Frontal cortex (tissue), 4 donors: ENCODE measurements at places on chromosomes 7 and 10.

DNA sequence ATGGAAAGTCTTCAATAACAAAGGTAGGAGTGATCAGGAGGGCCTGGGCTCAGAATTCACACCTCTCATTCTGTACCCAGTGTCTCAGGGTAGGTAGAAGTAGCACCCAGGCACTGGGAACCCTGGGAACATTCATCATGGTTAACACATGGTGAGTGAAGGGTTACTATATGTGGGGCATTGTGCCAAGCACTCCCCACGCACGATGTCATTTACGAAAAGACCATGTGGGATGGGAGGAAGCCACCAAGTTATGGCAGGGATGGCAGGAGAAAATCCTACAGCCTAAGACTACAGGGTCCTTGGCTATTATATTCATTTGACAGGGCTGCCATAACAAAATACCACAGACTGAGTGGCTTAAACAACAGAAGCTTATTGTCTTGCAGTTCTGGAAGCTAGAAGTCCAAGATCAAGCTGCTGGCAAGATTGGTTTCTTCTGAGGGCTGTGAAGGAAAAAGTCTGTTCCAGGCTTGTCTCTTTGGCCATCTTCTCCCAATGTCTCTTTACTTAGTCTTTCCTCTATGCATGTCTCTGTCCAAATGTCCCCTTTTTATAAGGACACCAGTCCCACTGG is 27.7 kb upstream of the DDIT4 start:
- no peak for DNase-seq

- DNase-seq, result no peak
These were observed 259.7 kb downstream of the EXOC4 start for GRCh38 chr7:133512560-133512959.

DNA sequence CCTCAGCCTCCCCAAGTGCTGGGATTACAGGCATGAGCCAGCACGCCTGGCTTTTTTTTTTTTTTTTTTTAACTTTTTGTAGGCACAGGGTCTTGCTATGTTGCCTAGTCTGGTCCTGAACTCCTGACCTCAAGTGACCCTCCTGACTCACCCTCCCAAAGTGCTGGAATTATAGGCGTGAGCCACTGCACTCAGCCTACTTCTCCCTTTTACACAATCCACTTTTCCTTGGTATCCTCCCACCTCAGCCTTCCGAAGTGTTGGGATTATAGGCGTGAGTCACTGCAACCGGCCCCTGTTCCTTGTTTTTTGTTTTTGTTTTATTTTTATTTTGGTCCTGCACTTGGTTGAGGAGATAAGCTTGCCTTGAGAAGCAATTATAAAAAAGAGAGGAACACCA is 75.9 kb upstream of the KMT2C start:
- DNase-seq, result no peak

DNA sequence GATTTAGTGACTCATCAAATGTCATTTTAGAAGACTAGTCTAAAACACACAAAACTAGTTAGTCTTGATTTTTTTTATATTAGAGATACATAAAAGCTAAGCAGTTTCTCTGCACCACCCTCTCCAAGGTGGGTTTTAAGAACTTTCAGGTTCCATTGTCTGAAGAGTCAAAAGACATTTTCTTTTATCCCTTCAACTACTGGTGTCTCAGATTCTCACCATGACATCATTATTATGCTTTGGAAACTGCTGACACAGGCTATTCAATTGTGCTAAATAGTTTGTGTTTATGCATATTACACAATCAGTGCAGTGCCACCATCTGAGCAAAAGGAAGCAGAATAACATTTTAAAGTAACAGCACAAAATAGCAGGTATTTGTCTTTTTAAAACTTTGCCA is 52.2 kb downstream of the IGF2BP3 start:
- no peak for DNase-seq

DNA sequence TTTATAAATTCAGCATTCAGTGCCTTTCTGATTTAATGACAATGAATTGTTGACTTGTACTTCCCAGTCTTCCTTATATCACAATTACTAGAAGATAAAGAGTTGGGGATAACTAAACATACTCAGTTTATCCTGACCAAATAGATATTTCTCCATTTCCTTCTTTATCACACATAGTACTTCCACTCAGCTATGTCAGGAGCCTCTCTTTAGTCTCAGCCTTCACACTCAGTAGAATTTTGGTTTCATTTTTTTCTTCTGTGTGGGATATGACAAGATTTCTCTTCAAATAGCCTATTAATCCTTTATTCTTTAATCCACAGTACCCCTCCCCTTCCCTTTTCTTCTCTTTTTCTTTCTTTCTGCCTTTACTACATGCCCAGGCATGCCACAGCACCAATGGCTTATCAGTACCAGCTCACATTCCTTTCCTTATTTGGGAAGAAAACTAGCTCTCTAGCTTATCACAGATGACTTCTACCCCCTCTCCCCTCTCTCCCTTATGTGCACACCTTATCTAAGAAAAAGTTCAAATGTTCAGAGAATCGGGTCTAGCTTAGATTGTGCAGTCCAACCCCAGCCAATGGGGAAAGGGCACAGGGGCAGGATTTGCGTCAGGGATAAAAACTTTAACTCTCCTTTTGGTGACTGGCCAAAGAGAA is 109.0 kb downstream of the PHF14 start:
- no peak for DNase-seq

DNA sequence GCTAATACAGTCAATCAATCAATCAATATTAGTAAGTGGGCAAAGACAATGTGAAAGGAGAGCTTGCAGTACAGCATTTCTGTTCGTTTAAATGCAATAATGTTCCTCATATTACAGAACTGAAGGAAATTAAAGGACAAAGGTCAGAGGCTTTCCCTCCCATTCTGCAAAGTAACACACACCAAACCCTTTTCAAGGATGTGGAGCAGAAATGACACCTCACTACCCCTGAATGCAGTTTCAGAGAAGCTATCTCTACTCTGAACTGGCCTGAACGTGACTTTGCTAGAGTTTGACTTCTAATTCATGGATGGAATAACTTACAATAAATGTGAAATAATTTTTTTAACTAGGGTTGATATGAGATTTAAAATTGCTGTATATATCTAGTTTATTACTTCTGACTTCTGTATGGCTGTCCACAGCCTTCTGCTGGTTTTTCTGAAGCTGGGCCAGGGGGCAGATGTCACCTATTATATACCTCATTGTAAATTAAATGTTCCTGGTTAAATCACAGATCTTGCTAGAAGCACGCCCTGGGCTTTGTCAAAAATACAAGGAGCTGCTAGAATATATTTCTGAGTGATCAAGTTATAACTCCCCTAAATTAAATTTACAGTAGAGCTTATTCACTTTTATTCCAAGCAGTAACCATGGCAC is 156.9 kb upstream of the C7orf33 start:
- no peak for DNase-seq

DNA sequence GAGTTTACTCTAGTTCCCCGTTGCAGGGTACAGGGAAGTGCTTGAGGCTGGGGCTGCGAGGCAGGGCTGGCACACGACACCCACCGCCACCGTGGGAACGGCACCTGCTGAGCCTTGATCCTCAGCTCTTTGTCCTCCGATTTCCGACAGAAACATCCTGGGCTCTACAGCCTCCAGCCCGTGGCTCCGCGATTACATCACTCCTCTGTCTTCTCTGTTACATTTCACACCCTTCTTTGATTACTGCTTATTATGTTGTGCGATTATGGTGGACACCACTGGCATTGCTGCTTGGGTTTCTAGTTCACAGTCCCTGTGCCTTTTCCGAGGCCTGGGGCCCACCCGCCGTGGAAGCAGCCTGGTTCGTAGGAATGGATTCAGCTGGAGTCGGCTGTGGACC is 26.9 kb downstream of the FKBP6 start:
- no peak for DNase-seq

DNA sequence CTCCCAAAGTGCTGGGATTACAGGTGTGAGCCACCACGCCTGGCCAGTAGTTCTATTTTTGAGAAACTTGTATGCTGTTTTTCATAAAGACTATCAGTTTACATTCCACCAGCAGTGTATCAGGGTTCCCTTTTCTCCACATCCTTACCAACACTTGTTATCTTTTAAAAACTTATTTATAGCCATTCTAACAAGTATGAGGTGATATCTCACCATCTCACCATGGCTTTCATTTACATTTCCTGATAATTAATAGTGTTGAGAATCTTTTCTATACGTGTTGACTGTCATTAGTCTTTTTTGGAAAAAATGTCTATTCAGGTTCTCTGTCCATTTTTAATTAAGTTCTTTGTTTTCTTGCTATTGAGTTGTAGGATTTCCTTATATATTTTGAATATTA is 416.1 kb downstream of the NEBL start:
- DNase-seq, result no peak

DNA sequence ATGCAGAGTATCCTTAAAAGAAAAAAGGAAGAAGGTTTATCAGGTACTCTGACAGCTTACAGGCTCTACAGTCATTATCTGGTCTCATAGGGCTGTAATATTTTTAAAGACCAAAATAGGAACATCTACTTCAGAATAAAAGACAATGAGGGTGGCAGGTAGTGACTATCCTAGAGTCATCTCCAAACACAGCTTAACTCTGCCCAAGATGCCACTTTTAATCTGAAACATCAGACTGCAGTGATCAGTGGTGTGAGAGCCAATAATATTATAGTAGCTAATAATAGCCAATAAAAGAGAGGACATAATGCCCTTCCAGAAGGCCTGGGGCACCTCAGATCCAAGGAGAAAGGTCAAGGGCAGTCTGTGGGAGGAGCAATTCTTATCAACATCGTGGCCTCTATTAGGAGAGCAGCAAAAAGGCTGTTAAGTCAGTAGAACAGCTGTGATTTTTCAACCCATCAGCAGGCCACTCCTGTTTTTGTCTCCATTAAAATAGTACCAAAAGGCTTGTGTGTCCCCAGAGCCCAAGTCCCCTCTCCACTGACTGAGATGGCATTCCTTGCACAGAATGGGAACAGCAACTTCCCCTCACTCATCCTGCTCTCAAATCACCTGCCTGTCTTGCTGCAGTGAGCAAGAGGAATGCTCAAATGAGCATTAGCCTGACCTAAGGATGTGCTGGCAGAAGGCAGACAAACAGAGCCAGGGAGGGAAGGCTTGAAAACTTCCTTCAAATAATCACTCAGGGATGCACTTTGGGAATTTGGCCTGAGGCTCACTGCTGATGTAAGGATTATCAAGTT is 20.7 kb upstream of the SPOCK2 start:
- no peak for DNase-seq

- DNase-seq, result no peak
These were observed 224.0 kb upstream of the PLXDC2 start for GRCh38 chr10:19592276-19592675.

- no peak for DNase-seq
These were observed 66.7 kb upstream of the NEUROD6 start for GRCh38 chr7:31407178-31407676.

- DNase-seq, result no peak
These were observed 46.6 kb downstream of the LRRN3 start for GRCh38 chr7:111137296-111138192.

DNA sequence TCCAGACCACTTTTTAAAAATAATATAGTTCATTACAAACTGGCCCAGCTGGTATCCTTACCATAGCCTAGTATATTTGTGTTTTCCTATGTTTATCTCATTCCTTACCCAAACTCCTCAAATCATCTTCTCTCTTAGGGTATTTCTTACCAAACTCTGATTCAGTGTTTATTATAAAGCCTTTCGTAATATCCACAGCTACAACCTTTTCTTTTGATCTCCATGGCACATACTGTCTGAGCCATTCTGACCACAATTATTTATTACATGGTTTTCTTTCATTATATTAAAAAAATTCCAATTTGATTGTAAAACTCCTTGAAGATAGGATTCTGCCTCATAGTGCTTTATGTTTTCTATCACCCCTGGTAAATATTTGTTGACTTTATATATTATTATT is 94.2 kb downstream of the LRMDA start:
- DNase-seq, result no peak

DNA sequence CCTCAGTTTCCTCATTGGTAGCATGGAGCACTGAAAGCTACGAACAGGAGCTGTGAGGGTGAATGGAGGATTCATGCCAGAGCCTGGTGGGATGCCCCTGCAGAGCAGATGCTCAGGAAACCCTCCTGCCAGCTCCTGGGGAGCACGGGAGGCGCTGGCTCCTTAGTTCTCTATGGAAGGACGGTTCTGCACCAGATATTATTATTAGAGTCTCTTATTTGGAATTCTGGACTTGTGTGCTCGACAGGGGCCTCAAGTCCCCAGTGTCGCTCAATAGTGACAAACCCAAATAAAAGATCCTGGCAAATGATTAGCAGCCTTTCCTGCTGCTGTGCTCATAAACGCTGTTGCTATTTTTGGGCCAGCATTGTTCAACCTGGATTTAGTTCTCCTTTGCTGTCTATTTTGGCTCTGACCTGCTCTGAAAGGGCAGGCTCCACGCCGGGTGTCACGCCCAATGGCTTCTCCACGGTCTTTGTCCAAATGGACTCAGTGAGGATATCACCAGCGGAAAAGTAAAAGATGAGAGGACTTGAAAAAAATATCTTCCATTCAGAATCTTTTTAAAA is 23.0 kb upstream of the KLF6 start:
- DNase-seq, result no peak

GRCh38 chr10:110017907-110018306 is 10.1 kb downstream of the ADD3 start:
- DNase-seq, result no peak

GRCh38 chr10:104903433-104903832 is 262.3 kb downstream of the SORCS3 start:
- no peak for DNase-seq

DNA sequence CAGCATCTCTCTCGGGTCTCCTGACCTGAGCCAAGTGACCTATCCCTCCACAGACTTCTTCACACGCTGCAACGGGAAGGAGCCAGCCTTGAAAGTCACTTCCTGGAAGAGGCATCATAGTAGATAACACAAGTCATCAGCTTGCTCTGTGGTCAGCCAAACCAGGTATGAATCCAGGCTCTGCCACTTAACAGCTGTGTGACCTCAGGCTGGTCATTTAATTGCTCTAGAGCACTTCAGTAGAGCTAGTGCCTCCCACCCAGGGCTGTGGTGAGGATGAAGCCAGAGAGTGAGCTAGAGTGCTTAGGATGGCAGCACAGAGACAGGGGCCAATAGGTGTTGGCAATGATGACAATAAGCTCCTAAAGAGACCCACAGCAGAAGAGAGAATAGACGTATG is 247.7 kb upstream of the ZMIZ1 start:
- no peak for DNase-seq

DNA sequence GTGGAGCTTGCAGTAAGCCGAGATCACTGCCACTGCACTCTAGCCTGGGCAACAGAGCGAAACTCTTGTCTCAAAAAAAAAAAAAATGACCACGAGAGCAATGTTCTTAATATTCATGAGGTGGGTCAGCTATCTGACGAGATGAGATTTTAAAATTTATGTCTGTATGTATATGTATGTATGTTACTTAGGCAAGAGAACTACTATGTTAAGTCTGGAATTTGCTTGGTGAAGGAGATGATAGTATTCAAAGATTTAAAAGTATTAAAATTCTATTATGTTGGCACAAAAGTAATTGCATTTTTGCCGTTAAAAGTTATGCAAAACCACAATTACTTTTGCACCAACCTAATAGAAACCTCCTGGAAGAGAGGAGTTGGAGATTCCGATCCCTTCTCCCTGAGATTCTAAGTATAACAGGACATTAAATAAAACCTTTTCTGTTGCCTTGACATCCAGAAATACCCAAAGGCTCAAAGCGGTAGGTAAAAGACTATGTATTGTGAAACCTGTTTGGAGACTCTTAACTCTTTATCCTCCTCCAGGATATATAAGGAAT is 114.3 kb upstream of the TNS3 start:
- DNase-seq, result no peak

- no peak for DNase-seq
These were observed 287.1 kb downstream of the WDR11 start for GRCh38 chr10:121138112-121138860.
